ENCODE measurements at places on chromosomes 6 and 20.

- no peak for DNase-seq
These were observed 169.1 kb upstream of the AKAP12 start for GRCh38 chr6:151070631-151071051.

- DNase-seq: no peak
These were observed 91.9 kb downstream of the ADGRB3 start for GRCh38 chr6:68726992-68727391.

DNA sequence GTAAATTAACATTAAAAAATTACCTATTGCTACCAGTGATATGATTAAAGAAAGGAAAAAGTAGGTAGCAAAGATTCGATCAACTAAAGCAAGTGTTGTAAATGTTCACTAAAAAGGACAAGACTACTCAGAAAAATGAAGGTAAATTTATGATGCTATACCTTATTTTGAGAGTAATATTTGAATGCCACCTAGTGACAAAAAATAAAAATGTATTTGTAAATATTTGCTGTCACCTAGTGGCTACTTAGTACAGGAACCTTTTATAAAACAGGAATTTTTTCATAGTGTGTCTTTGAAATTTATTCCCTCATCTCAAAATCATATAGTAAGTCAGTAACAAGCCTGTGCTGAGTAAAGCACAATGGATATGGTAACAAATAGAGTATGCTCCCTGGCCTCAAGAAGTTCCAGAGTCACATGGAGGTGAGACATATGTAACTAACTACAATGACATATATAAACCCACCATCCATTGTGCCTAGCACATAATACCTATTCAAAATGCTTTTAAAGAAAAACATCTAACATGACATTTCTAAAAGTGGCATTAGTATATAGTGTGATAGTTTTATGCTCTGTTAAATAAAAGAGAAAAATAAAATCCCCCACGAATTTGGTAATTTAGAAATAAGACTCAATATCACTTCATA is 193.1 kb upstream of the SIM1 start:
- no peak for DNase-seq

- DNase-seq: no peak
These were observed 99.5 kb downstream of the CD83 start for GRCh38 chr6:14216946-14217684.

DNA sequence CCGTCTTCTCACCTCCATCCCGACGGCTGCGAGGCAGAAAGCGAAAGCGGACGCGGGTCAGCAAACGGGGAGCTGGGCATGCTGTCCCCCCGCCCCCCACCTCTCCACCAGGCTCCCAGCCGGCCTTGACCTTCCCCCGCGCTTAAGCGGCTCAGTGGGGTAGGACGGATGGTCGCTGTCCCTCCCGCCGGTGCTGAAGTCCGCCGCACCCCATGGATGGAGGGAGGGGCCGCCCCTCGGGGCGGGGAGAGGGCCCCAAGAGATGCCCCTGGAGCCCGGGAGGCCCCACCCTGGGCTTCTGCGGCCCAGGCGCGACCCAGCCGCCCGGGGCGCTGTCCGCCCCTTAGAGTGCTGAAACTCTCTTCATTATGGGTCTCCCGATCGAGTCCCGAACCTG is at the start of gene KCNB1:
Gene KCNB1 (minus strand): TSS at position 48 of the 397 bp plus-strand sequence. CDS start 188 bp downstream, outside the sequence.
- no peak for DNase-seq

DNA sequence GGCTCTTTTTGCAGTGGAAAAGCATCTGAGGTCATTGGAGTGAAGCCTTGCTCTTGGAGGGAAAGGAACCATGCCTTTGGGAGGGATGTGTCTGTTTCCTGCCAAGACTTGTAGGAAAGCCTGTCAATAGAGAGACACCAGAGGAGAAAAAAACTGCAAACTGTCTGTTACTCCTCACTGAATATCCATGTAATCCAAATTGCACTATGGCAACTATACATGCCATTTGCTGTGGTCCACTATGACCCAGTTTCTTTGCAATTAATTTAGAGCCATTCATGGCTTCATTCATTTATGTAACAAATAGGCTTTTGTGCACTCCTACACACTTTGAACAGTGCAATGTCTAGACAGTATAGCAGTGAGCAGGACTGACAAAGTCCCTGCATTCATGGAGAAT is 296.5 kb downstream of the SLC35F1 start:
- DNase-seq: no peak

- no peak for DNase-seq
These were observed 11.3 kb upstream of the CTCFL start for GRCh38 chr20:57536120-57536708.

GRCh38 chr6:168703990-168704389 is 263.0 kb downstream of the SMOC2 start:
- no peak for DNase-seq

DNA sequence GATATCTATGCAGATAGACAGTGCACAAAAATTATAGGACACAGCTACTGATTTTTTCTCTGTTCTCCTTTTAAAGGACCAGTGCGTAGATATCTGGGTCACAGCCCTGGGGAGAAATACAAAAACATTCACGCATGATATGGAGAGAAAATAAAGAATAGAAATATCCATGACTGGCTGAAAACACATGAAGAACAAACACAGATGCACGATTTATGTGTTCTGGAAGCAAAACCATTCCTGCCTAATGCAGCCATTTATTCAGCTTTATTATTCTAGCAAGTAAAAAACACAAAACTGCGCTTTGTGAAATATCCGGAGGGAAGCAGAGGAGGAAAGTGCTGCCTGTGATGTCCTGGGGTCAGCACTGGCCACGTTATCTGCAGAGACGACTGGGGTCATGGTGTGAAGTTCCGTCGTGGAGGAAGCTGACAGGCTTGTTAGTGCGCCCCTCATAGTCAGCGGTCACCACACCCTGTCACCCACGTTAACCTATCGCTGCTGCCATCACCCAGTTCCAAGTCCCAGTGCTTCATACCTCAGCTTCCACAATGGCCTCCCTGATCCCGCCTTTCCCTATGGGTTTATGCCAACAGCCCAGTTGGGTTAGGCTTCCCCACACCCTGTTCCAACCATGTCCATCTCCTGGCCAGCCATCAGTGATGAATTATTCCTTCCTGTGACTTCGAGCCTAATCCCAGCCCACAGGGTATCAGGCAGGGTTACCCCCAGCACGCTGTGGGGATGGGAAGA is 86.6 kb upstream of the RPS6KA2 start:
- no peak for DNase-seq

- DNase-seq: no peak
These were observed 639 bp upstream of the CD24 start for GRCh38 chr6:106974999-106975737.

- no peak for DNase-seq
These were observed 12.4 kb downstream of the CD40 start for GRCh38 chr20:46130534-46130933.

- DNase-seq: no peak
These were observed 2.9 kb upstream of the HIVEP1 start for GRCh38 chr6:12009180-12009685.

- no peak for DNase-seq
These were observed 5.8 kb upstream of the IGF2R start for GRCh38 chr6:159963111-159963510.
